ENCODE measurements at places on chromosomes 11 and 22.

- no peak for DNase-seq
These were observed 13.3 kb downstream of the PRR33 start for GRCh38 chr11:1878137-1879031.

DNA sequence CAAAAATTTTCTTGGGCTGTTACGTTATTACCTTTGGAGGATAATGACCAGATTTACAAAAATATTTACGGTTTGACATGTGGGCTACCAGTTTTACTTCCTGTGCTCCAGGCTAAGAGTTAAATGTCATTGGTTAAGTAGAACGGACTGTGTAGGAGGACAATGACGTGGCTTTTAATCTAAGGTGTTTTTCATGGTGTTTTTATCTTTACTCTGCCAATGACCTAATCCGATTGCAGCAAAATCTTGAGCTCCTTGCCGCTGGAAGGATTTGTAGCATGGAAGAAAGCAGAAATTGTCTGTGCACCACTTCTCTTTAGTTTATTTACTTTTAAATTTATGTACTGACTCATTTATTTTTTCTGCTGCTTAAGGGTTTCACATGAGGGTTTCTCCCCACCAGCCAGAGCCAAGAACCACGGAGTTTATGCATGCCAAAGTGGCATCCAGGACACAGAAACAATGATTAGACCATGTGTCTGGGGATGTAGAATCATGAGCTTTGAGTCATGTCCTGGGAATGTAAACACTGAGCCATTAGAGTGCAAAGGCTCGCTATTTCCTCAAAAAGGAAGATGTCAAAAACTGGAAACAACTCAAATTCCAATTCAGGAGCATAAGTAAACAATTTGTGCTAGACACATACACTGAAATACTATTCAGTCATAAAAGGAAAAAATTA is 1.9 kb upstream of the CARD16 start:
- DNase-seq: no peak

GRCh38 chr11:33747979-33748378 is 11.8 kb upstream of the CD59 start:
- DNase-seq: no peak

DNA sequence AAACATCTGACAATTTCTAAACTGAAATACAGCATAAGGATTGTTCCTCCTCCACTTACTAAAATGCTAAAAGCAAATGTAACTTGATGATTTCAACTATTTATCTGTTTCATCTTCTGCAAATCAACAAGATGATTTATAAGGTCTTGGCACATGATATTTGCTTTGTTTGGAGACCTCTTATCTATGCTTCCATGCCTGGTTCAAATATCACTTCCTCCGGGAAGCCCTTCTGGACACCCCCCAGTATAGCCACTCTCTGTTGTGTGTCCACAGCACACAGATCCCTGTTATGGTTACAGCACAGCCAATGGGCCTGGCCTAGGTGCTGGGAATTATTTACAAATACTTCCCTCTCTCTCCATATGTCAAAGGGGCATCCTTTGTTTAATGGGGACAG is 114.8 kb downstream of the C11orf58 start:
- DNase-seq: no peak

DNA sequence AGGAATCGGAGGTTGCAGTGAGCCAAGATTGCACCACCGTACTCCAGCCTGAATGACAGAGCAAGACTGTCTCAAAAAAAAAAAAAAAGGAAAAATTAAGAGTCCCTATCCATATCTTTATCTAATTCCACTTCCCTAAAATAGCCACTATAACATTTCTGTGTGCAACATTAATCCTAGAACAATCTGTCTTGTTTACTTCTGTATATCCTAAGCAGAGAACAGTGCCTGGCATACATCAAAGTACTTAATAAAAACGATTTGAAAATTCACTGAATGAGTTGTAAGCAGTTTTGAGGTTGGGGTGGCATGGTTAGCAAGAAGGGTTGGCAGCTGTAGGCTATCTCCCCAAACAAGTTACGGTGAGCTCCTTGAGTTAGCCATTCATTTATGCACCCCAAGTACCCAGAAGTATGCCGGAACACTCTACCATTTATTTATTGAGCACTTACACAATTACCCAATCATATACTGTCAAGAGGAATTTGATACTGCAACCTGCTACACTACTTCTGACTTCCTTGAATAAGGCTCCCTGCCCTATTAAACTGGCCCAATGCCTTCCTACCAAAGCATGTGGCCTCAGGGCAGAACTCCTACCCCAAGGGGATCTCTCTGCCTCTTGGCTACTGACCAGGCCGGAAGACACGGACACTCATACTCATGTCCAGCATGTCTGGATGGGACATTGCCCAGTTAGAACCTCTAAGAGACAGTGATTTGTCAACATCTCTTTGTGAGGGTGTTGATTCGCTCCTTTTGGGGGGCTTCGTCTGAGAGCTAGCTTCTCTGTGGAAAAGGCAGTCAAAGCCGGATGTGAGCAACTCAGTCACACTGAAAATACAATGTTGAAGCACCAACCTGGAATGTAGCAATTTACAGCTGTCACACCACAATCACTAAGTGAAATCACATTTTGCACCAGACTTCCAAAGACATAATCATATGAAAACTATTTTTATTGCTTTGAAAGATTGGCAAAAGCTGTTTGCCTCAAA is 16.3 kb upstream of the TMEM41B start:
- no peak for DNase-seq

DNA sequence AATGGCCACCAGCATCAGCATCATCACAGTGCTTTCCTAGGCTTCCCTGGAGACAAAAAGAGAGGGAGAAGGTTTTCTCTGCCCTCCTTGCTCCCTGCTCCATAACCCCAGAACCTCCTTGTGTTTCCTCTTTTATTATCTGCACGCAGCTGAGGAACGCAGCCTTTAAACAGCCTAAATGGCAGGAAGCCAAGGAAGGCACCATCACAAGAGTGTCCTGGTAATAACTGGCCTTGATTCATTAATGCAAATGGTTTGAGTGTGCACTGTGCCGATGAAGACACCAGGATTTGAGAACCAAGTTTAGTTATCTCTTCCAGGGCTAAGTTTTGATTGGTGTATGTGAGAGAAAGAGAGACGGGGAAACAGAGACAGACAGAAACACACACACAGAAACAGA is 29.4 kb upstream of the DRD2 start:
- DNase-seq: no peak
